ENCODE measurements at places on chromosomes 1 and 21.

GRCh38 chr1:229075217-229075616 is 195.7 kb upstream of the RAB4A start:
- ATAC-seq: no peak

GRCh38 chr1:41639332-41639936 is 155.0 kb upstream of the EDN2 start:
- ATAC-seq: peak; percentile 88

DNA sequence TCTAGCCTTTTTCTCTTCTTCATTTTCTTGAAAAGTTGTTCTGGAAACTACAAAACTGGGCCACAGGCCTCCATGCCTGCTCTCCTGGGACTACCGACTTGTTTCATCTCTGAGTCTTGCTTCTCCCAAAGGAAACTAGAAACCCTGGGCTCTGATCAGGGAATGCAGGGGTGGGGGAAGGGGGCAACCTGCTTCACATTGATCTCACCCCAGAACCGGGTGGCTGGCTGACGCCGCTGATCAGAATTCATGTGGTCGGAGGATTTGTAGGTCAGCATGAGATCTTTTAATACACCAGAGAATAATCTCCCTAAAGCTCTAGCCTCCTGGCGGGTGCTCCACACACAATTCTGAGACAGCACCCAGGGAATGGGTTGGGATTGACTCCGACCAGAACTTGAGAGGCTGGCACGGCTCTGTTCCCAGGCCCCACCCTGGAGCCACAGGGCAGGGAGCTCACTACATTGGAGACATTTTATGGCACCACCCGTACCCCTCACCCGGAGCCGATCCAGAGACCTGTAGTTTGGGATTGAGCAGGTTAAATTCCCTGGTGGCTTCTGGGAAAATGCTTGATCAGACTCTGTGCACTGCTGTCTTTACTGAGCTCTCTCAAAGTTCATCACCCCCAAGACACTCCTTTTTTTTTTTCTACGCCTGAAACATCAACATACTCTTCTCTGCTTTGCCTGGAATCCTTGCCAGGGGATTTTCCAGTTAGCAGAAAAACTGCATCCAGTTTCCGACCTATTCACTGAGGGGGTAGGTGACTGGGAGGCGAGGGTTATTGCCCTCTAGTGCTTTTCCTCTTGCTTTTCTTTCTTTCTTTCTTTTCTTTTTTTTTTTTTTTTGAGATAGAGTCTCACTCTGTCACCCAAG is 12.2 kb upstream of the ARHGEF10L start:
- no peak for ATAC-seq

DNA sequence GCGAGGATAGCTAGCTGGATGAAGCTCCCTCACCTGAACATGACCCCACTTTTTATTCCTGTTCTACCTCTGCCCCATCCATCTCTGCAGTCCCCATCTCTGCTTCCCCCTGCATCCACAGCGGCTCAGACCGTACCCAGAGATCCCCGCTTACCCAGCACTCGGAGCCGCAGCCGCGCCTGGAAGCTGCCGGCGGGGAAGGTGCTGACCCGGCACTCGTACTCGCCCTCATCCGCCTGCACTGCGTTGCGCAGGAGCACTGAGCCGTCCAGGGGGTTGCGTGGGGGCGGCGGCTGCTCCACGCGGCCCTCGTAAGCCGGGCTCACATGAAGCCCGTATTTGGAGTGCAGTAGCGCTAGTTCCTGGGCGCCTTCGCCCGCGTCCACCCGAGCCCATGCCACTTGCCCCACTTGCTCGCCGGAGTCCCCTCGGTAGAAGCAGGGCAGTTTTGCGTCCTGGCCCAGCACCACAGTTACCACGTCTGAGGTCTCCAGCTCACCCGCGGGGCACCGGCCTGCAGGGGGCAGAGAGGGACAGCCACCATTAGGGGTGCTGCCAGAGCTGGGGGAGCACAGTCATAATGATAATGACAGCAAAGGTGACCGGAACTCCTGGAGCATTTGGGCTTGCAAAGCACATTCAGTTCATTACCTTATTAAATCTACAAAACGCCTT is 9.8 kb downstream of the NECTIN4 start:
- ATAC-seq: no peak

GRCh38 chr1:20430355-20431175 is 55.4 kb downstream of the CAMK2N1 start:
- ATAC-seq: no peak

DNA sequence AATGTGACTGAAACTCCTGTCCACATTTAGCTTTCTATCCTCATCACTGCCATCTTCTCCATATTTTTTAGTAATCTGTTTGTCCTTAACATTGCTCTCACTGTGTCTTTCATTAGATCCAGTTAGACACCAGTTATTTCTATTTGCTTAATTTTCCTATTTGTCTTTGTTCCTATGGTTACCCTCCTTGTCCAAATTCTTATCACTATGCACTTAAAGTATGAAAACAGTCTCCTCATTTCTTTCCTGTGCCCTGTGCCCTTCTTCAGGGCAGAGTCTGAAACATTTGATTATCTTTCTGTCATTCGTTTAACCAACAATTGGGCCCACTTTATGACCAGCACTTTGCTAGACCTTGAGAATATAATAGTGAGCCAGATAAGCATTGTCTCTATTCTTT is 64.2 kb downstream of the SLC30A7 start:
- no peak for ATAC-seq

DNA sequence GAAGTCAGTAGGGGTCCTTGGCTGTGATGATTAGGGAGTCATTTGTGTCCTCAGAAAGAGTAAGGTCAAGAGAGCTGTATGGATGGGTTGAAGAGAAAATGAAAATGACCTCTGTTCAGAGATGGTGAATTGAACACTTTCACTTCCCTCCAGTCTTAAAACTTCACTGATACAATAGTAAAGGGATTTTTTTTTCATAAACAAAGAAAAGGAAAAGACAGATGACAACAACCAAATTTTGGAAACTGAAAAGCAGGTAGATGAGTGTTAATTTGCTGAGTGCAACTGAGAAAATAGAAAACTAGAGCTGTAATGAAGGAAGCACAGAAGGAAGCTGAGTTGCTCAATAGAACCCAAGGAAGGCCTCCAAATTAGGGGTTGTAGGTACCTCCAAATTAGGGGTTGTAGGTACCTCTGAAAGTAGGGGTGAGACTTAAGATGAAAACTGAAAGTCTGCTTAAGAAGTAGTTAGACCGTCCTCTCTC is 14.8 kb upstream of the S1PR1 start:
- ATAC-seq: no peak

- no peak for ATAC-seq
Observed at GRCh38 chr1:213110349-213111300, 59.6 kb downstream of the RPS6KC1 start.

DNA sequence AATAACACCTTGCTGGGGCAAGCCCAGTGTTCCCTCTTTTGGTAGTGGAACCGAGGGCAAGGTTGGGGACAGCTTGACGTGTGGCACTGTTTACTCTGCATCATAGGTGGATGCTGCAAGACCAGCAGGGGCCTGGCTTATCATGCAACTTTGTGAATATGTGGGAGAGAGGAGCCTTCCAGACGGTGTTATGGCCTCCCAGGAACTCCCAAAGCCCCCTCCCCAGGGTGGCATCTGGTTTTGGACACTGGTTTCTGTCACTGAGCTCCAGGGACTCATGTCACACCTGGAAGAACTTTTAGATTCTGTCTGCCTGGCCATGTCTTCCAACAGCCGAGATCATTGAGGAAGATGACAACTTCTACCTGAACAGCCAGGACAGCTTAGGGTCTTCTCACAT is 1.4 kb upstream of the TLR5 start:
- no peak for ATAC-seq

DNA sequence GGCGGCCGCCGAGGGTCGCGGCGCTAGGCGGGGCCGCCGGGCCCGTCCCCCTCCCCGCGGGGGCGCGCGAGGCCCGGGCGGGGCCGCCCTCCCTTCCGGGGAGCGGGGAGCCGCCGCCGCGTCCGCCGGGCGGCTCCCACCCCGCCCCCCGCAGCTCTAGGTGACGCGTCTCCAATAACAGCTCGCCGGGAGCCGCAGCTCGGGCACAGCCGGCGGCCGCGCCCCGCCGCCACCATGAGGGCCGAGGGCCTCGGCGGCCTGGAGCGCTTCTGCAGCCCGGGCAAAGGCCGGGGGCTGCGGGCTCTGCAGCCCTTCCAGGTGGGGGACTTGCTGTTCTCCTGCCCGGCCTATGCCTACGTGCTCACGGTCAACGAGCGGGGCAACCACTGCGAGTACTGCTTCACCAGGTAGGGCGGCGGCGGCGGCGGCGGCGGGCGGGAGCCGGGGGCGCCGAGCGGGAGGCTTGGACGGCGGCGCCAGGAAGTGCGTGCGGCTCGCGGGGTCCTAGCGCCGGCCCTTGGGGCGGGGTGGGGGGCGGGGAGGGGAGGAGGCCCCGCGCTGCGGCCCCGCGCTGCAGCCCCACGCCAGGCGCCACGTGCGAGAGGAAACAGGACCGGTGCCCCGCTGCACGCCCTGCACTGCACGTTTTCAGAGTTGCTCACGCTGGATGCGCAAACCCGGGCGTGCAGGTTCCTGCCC is at the start of gene SMYD2:
SMYD2 (plus strand) TSS at position 139 of the 699 bp plus-strand sequence; CDS start at position 235, 96 bp downstream.
- peak; percentile 81 for ATAC-seq

DNA sequence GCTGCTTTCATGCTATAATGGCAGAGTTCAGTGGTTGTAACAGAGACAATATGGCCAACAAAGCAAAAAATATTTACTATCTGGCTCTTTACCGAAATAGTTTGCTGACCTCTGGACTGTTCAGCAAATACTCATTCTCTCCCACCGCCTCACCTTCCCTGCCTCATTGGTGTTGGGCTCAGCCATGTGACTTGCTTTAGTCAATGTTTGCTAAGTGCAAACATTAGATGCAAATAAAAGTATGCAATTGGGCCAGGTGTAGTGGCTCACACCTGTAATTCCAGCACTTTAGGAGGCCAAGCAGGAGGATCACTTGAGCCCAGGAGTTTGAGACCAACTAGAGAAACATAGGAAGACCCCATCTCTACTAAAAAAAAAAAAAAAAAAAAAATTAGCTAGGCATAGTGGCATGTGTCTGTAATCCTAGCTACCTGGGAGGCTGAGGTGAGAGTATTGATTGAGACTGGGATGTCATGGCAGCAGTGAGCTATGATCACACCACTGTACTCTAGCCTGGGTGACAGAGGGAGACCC is 55.1 kb downstream of the RPL5 start:
- no peak for ATAC-seq

- no peak for ATAC-seq
Observed at GRCh38 chr21:44749759-44750674, 38.6 kb upstream of the TSPEAR start.

DNA sequence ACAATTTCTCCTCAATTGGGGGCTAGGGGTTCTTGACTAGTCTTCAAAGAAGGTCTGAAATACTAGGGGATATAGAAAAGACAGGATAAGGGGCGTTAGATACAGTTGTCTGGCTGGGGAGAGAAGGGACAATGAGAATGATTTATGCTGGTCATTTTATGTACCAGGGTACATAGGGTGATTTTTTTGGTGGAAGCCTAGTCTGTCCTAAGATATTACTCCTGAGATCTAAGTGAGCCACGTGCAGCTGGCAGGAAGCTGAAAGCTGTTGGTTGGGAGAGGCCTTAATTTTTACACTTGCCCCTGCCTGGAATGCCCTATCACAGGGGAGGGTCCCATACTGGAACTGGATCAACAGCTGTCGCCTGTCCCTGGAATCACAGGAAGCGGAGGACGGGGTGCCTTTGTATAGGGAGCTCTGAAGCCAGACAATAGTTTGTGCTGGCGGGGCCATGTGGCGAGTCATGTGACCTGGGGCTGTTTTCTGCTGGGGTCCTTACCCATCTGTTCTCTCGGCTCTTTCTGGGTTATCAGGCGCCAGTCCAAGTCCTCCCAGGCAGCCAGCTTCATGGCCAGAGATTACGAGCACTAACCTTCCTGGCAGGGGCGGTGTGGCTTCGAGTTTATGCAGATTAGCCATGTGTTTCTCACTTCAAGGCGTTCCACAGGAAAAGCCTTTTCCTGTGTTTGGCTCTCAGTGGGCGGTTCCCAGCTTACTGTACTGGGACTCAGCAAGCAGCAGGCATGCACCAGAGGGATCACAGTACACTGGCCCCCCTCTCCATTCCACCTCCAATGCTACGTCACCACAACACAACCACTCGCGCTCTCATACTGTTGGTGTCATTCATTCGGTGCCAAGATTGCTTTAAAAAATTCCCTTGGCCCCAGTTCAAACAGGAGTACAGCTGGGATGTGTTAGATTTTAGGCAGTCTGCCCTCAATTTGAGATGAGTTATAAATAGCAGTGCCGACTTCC is 27.5 kb downstream of the ARID1A start:
- peak; percentile 29 for ATAC-seq

DNA sequence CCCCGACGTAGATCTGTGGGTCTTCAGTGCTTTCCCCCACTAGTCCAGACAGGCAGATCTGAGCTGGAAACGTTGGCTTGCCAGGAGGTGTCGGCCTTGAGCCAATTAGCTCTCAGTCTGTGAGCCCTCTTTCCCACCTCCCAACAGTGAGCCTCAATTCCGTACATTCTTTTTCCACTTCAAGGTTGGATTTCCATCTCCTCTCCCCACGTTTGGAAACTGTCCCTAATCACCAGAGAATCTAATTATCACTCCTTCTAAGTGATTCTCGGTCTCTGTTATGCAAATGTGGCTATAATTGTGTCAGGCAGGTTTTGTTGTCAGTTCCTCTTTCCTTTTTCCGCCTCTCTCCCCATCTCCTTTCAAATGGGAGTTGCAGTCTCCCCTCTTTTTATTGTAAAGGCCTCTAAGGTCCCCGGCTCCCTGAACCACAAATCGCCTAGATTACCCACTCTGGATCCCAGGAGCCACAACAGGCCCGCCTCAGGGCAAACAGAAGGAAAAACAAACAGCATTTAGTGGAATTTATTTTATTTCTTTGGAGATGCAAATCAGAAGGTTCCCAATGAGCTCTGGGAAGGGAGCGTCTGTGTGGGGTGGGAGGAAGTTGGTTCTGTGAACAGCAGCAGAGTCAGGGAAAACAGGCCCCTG is 29.4 kb upstream of the LRRN2 start:
- no peak for ATAC-seq

DNA sequence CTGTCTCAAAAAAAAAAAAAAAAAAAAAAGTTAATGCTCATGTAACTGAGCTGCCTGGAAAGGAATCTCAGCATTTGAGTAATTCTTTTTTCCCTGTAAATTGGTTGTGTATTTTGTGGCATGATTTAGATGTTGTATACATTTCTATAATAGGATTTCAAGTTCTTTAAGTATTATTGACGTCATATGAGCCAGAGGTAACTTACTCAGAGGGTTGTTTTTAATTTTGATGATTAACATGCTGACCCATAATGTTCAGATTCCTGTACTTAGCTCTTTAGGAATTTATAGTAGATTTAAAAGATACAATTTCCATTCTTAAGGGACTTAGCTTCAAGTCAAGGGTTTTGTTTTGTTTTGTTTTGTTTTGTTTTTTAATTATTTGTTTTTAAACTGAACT is 120.4 kb downstream of the CACHD1 start:
- no peak for ATAC-seq

- ATAC-seq: no peak
Observed at GRCh38 chr1:1092149-1092855, 18.2 kb upstream of the RNF223 start.

All from activated CD4-positive, CD25-positive, alpha-beta regulatory T cell treated with anti-CD3 and anti-CD28 coated beads, Interleukin-2, amount 50 U/mL, for 24 hours (primary cell).